Stimulated activated CD4-positive, alpha-beta T cell treated with anti-CD3 and anti-CD28 coated beads, Interleukin-12 subunit alpha, Interleukin-12 subunit beta, amount 100 ng/mL, for 4 hours (primary cell): ENCODE measurements at places on chromosomes 13 and 19.

- DNase-seq, result no peak
Observed at GRCh38 chr13:40221460-40222201, 444.8 kb downstream of the FOXO1 start.

DNA sequence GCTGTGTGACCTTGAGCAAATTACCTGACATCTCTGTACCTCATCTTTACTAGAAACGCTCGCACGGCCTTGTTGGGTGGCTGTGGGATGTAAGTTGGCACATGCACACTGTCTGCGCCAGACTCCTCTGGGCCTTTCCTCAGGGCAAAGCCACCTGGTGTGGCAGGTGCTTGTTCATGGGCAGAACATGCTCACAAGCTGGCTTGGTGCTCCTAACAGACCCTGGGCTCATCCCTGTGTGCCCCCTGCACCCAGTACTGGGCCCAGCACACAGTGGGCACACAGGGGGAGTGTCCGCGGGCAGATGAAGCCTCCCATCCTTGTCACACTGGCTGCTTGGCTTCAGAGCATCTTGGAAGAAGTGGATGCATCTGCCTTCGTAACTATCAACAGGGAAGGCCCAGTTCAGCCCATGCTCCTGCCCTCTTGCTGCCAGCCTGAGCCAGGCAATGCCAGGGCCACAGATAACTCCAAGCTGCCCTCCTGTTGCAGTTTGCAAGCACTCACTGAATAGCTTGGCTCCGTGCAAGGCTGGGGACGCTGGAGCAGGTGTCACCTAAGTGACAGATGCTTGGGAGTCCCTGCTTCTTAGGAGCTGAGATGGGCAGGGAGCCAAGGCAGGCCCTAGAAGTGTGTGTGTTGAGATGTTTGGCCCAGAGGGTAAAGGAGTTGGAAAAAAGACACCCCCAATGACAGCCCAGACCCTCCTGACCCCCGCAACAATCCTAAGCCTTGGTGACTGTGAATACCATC, 123.9 kb downstream of the TUBA3C start:
- no peak for DNase-seq

- DNase-seq, result no peak
Observed at GRCh38 chr13:50686551-50686950, 156.9 kb downstream of the DLEU7 start.

GRCh38 chr19:39982883-39983282, 11.9 kb downstream of the PSMC4 start:
- no peak for DNase-seq

DNA sequence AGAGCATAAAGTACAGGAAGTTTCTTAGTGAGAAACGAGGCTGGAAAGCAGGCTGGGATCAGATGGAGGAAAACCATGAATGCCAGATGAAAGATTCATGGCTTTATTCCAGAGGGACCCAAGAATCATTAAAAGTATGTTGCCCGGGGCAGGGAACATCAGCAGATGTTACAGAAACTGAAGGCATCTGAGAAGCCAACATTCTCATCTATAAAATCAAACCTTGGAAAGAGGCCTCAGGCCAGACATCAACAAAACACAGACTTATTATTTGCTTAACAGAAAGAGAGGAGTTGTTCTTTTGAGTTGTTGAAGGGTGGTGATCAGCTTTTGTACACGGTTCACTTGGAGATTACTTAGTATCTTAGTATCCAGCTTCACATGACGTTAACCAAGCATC, 543.6 kb downstream of the RFC3 start:
- DNase-seq, result no peak

DNA sequence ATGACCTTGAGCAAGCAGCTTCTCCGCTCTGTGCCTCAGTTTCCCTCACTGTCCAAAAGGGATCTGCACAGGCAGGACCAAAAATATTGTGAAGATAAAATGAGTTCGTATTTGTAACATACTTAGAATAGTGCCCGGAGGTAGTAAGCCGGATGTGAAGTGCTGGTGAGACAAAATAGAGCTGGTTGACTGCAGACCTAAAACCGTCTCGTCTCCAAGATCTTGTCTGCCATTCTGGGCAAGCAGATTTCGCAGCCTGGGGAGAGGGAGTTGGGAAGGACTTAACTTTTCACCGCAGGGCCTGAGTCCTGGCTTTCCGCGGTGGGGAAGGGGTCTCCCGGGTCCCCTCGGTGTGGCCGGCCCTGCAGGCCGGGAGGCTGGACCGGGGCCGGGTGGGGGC, 8.2 kb upstream of the BBC3 start:
- DNase-seq, result no peak

GRCh38 chr13:114151565-114152284, 19.3 kb upstream of the RASA3 start:
- DNase-seq, result peak; percentile 45

- DNase-seq, result no peak
Observed at GRCh38 chr13:83153848-83154247, 728.4 kb downstream of the SLITRK1 start.

DNA sequence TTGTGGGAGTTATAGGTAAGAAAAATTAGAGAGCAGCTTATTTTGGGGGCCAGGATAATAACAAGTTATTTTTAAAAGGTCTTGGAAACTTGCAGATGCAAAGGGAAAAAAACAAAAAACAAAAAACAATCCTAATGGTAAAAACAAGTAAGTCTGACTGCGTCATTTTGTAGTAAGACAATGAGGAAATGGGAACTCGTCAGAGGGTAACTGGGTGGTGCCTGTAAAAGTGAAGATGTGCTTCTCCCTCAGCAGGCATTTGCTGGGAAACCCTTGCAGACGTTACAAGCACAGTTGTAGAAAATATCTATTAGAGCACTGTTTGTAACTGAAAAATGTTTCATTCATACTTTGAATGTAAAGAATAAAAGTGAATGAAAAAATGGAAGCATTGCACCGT, 2.2 kb upstream of the TNFSF13B start:
- no peak for DNase-seq

GRCh38 chr13:46756977-46757376, 40.0 kb downstream of the ESD start:
- no peak for DNase-seq

- no peak for DNase-seq
Observed at GRCh38 chr13:32446773-32447465, 19.0 kb upstream of the N4BP2L1 start.

GRCh38 chr13:72514146-72514545, 213.3 kb downstream of the MZT1 start:
- no peak for DNase-seq

- no peak for DNase-seq
Observed at GRCh38 chr13:109162248-109163036, 533.0 kb downstream of the MYO16 start.

GRCh38 chr19:2715470-2716274, 5.5 kb downstream of the DIRAS1 start:
- DNase-seq, result no peak

- no peak for DNase-seq
Observed at GRCh38 chr13:93345770-93346169, 119.2 kb downstream of the GPC6 start.

- DNase-seq, result peak; percentile 82
Observed at GRCh38 chr19:44800461-44800860, 8.4 kb upstream of the BCAM start.

- no peak for DNase-seq
Observed at GRCh38 chr19:49850221-49850486, 805 bp upstream of the PTOV1 start.

- DNase-seq, result no peak
Observed at GRCh38 chr13:114319441-114319913, 5.2 kb downstream of the CHAMP1 start.

- no peak for DNase-seq
Observed at GRCh38 chr13:109790086-109790485, 3.7 kb upstream of the IRS2 start.

GRCh38 chr19:32876919-32877285, 7.3 kb upstream of the SLC7A9 start:
- DNase-seq, result no peak

DNA sequence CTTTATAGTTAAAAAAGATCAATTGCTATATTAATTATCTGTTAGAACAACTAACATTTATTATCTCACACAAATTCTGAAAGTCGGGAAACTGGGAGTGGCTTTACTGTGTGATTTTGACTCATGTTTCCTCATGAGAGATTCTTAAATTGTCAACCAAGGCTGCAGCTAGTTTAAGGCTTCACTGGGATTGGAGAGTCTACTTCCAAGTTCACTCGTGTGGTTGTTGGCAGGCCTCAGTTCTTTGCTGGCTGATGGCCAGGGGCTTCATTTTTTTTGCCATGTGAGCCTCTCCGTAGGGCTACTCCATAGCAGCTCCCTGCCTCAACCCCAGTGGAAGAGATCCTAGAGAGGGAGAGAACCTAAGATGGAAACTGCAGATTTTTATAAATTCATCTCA, 24.5 kb upstream of the LPAR6 start:
- DNase-seq, result no peak

GRCh38 chr13:50365408-50366391, 350.5 kb downstream of the KCNRG start:
- DNase-seq, result peak; percentile 26

DNA sequence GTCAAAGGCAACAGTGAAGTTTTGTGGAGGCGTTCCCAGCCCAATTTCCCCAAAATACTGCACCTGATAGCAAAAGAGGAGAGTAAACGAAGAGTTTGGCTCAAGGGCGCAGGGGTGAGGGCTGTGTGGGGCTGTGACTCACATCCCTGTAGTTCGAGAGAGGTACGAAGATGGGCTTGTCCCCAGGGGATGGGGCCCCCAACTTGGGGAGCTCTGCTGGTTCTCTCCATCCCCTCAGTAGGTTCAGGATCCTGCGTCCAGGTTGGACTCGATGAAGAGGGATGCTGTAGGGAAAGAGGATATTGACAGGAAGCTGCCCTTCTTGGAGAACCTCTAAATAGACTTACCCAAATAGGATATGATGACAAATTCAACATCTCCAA, 3.4 kb downstream of the NAPSA start:
- DNase-seq, result no peak

- DNase-seq, result no peak
Observed at GRCh38 chr13:31121379-31122140, 40.1 kb downstream of the HSPH1 start.

DNA sequence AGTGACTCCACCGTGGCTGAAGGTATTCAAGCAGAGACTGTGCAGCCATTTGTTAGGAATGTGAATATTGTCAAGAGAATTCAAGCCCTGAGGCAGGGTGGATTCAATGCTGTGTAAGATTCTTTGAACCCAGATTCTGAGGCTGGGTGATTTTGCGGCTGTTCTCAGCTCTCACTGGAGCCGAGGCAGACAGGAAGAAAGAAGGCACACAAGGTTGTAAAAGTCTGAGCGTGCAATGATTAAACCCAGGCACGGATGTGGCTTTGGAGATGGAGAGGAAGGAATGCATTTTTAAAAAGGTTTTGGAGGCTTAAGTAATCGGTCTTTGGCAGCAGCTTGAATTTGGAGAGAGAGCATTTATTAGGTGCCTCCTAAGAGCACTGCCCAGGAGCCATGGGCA, 187.9 kb downstream of the KATNAL1 start:
- no peak for DNase-seq

- no peak for DNase-seq
Observed at GRCh38 chr19:33713194-33713593, 83.5 kb upstream of the KCTD15 start.

DNA sequence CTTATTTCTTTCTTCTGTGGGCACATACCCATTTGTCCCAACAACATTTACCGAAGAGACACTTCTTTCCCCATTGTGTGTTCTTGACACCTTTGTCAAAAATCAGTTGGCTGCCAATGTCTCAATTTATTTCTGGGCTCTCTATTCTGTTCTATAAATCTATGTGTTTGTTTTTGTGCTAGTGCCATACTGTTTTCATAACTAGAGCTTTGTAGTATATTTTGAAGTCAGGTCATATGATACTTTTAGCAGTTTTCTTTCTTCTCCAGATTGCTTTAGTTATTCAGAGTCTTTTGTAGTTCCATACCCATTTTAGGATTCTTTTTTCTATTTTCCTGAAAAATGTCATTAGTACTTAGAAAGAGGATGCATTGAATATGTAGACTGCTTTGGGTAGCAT, 1276.3 kb downstream of the SLITRK1 start:
- no peak for DNase-seq

DNA sequence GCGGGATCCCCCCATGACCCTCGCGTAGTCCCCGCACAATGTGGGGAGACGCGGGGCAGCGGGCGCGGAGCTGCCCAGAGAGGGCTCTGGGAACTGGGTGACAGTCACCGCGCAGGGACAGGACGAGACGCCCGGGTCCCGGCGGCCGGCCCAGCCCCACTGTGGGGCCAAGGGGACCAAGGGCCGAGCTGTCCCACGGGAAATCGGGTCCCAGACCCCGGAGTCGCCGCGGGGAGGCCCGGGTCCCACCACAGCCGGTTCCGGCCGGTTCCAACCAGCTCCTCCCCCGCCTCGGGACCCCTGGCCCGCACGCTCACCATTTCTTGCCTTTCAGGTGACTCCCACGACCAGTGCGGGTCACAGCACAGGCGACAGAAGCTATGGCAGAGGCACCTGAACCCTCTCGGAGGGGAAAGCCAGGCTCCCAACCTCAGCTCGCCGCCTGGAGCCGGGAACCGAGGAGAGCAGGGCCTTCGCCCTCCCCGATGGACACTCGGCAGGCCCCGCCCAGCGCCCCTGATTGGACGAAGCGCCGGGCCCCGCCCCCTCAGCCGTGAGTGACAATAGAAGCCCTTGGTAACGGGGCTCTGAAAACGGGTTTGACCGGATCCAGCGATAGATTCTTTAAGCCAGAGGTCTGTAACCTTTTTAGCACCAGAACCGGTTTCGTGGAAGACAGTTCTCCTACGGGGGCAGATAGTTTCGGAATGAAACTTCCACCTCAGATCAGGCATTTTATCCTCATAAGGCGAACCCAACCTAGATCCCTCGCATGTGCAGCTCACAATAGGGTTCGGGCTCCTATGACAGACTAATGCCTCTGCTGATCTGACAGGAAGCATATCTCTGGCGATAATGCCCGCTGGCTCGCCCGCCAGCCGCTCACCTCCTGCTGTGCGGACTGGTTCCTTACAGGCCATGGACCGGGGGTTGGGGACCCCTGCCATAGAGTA, at the start of gene ZNF433:
Gene ZNF433 (minus strand): TSS at position 460 of the 953 bp plus-strand sequence. CDS start 140 bp downstream, at position 320.
- peak; percentile 74 for DNase-seq

DNA sequence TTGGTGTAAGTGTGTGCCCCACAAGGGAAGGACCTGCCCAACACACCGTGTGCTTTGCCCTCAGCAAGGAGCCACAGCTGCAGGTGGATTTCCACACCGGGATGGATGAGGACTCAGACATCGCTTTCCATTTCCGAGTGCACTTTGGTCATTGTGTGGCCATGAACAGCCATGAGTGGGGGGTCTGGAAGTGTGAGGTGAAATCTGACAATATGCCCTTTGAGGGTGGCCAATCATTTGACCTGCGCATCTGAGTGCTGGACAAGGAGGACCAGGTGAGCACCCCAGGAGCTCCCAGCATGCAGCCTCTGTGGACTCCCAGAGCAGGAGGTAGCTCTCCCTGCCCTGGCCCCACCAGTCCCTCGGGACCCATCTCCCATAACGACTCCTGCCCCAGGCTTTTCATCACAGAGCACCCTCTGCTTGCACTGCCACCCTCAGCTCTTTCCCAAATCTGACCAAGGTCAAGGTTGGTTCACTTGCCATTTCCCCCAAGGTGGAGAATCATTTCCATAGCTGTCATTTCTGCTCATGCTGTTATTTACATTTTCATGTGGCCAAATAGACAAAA, 13.2 kb upstream of the EID2 start:
- DNase-seq, result no peak
